CD4-positive, alpha-beta memory T cell (primary cell): ENCODE measurements at places on chromosomes 13 and 19. TPM values are rescaled to one million over a fixed set of nuclear protein-coding genes. Genes with fewer than 3 reads are reported as not detected.

DNA sequence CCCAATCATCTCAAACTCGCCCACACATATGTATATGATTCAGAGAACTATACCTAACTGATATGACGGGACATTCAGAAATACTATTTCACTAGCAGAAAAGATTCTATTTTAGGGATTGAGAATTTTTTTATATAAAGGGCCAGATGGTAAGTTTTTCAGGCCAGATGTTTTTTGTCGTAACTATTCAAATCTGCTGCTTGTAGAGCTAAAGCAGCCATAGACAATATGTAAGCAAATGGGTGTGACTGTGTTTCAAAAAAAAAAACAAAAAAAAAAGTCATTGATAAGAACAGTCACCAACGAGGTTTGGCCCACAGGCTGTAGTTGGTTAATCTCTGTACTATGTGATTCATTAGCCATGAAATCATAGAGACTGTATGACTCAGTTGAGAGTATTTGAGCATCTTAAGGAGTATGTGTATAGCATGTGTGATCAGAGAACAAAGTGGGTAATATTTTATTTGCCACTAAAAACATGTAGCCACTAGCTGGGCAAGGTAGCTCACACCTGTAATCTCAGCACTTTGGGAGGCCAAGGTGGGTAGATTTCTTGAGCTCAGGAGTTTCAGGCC, 2724.7 kb downstream of the PCDH9 start:
- no peak for DNase-seq

DNA sequence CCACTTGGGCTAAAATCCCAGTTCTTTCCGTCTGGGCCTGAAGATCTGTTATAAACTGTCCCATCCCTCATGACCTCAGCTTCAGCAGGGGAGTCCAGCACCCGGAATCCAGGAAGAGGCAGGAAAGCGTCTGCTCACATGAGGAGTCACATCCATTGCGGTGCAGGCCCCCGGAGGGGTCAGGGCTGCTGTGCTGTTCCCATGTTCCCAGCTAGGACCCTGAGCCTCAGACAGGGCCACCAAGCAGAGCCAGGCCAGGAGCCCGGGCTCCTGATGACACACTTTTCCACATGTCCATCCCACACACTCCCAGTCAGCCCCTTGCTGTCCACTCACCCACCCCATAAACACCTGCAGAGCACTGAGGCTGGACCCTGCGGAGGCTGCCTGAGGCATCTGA, 45.3 kb upstream of the VSTM2B start:
- DNase-seq: no peak

DNA sequence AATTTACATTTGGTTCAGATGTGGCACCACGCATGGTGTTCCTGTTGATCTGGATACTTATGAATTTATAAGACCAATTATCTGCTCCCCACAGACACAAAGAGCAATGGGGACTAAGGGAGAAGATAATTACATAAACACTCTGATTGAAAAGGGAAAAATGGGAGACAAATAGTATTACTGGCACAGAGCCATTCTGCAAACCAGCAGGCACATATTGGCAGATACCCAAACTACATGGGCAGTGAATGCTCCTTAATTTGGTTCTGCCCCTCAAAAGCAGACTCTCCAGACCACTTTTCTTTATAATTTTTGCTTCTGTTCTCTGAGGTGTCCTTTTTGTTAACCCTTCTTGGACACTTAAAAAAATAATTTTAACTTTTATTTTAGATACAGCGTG, 1674.2 kb downstream of the PCDH9 start:
- DNase-seq: no peak

The LILRA1 gene
- not detected for total RNA-seq

- no peak for DNase-seq
Measured at GRCh38 chr13:69199664-69200063, 908.0 kb upstream of the ATXN8OS start.

- DNase-seq: no peak
Measured at GRCh38 chr19:1270854-1271527, 1.9 kb downstream of the CIRBP start.

DNA sequence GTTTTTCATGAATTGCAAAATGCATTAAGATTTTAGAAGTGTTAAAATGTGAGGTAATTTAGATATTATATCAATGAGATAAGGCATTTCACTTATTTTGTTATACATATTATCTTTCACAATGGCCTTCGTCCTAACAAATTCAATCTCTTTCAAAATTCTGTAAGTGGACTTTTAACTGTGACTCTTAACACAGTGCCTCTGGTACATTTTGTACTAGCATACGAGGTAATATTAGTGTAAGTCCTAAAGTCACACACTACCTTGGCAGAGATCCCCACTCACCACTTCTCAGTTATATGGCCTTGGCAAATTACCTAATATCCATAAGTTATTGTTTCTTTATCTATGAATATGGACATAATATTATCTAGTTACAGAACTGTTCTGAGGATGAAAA, 101.3 kb upstream of the SLITRK6 start:
- DNase-seq: no peak

GRCh38 chr19:50728084-50728737, 5.0 kb downstream of the CLEC11A start:
- DNase-seq: no peak

DNA sequence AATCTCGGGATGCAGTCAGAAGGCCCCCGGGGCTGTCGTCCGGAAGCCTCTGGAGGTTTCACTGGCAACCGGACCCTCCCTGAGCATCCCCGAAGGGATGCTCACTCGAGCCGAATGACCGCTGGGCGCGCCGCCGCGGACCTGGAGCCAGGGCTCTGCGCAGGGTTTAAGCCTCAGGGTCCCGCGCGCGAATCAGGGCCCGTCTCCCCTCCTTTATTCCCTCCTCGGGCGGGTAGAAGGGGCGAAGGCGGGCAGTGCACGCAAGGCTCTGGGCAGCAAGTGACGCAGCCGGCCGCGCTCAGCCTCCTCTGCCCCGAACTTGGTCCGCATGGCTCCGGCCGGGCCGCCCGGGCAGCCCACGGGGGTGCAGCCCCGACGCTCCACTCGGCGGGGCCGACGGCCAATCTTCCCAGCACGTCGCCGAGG, 572 bp downstream of the SHISA2 start:
- DNase-seq: no peak

The ZNF844 gene
- 8.8 TPM for total RNA-seq

- DNase-seq: no peak
Measured at GRCh38 chr19:57816652-57817051, 1.9 kb upstream of the ZNF552 start.

The RPL13A gene
- 5,517 TPM for total RNA-seq

The DZIP1 gene
- total RNA-seq: not detected

DNA sequence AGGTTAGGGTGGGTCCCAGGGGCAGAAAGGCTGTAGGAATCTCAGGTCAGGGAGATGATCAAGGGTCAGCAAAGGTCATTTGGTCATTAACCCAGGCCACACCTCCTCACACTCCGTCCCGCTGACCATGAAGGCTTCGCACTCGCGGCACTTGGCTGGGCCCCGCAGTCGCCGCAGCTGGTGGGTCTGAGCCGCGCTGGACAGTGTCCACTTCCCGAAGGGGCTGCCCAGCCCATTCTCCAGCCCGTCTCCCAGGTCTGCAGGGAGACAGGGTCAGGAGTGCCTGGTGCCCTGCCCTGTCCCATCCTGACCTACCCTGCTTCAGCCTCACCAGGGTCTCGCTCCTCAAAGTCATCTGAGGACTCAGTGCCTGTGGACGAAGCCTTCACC, 7.3 kb upstream of the LPAR2 start:
- DNase-seq: no peak

DNA sequence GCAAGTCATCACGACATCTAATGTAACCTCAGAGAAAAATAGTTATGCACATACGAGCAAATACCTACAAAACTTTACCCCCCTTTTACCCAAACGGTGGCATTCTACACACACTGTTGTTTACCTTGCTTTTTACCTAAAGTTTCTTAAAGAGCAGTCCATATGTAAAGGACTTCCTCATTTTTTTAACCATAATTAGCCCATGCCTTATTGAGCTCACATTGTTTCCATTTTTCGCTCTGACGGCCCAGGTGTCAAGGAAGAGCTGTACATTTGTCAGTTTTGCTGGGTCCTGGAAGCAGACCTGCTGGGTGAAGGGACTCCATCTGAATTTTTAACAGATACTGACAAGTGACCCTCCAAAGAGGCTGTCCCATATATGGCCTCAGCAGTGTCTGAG, 89.4 kb downstream of the STK24 start:
- no peak for DNase-seq

The PRX gene
- total RNA-seq: 3.4 TPM

The PLIN5 gene
- 1.4 TPM for total RNA-seq

The PROZ gene
- total RNA-seq: not detected

The IGFL3 gene
- not detected for total RNA-seq

- DNase-seq: no peak
Measured at GRCh38 chr13:109780845-109781383, 5.5 kb downstream of the IRS2 start.

GRCh38 chr19:2612619-2613249, 89.8 kb downstream of the GNG7 start:
- no peak for DNase-seq
